ENCODE measurements at places on chromosomes 6 and 20. TPM values are rescaled to one million over a fixed set of nuclear protein-coding genes. Genes with fewer than 3 reads are reported as not detected.

DNA sequence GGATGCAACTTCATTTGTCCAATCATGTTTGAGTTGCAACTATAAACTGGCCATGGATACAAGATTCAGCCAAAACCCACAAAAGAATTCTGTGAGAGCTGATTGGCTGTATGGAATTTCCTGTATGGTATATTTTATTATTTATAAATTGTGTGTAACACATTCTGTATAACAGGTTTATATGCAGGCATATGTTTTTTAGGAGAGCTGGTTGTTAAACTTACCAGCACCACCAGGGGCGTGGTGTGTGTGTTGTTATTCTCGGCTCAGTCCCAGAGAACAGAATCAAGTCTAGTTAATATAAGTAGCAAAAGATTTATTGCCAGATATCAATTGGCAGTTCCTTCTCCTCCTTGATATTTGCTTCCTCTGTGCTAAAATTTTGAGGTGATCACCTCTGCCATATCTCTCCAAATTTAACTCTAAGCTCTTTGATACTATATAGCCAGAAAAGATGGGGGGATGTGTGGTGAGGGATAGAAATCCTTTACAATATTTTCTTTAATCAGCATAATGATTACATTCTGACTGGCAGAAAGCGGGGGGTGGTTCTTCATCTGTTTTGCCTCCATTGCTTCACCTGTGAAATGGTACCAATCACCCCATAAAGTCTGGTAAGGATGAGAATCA lies 22.9 kb downstream of the CNBD2 start:
- DNase-seq, result no peak

DNA sequence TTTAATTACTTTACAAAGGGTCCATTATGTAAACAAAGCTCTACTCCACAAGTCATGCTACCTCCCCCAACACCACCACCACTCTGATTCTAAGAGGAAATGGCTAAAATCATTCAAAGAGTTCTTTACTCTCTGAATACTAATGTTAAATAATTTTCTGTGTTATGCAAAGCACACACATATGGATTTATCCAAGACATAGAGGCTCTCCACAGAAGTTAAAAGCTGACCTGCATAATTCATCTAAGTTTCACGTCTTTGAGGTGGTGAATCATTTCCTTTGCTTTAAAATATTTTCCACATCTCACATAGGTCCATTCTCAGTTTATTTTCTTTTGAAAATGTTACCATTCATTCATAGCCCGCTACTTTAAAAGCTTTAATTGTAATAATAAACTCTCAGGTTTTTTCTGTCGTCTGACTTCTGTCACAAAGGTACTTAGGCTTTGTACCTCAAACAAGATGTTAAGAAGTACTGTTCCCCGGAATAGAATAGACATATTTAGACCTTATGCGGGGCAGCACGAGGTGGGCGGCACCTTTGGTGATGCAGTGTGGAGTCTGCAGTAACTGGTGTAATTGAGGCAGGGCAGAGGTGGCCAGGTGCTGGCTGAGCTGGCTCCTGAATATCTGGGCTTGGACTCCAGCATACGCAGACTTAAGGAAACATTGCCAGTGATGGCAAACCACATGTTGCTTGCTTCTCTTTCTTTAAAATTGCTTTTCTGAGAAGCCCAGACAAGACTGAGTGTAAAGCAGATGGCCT lies 55.8 kb downstream of the KIF6 start:
- no peak for DNase-seq

DNA sequence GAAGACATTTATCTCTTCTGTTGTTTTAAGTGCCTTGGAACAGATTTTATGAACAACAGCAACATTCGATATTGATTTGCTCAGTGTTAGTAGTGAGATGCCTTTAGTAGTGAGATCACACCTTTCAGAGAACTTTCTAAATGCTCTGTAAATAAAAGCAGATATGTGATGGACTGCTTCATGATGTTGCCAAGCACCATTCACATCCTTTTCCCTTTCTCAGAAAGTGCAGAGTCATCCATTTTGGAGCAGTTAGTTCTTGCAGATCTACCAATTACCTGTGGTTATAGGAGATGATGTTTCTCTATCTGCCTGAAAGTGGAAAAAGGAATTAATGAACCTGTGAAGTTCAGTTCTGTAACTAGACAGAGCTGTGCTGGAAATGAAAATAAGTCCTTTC lies 27.0 kb downstream of the CBFA2T2 start:
- no peak for DNase-seq

GRCh38 chr20:2244993-2245392 lies 50.8 kb upstream of the TGM3 start:
- DNase-seq, result no peak

- DNase-seq, result no peak
These were observed 32.2 kb upstream of the ARFGEF2 start for GRCh38 chr20:48889140-48889790.

- DNase-seq, result no peak
These were observed 72.3 kb downstream of the CARMIL1 start for GRCh38 chr6:25351485-25351884.

DNA sequence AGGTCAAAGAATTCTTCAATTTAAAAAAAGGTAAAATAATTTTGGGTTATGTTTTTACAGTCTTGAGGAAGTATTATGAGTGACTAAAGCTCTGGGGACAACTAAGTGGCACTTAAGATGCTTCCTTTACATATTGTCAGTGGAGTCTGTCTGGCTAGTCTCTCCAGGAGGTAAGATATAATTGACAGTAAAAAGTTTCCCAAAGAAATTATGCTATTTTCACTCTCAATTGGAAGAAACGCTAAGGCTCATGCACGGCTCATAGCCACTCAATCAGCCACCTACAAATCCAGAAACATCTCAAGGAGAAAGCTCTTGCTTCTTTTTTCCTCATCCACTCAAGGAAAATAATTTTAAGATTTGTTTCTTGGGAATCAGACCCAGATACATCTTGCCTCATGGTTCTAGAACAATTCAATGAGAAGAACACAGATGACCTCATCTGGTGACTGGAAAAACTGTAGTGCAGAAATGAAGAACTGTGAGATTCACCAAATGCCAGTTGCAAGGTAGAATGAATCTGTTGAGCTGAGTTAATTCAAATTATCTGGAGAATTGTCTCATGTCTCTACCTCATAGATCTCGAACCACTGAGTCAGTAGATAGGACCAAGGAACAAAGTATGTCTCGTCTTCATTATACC lies 252.9 kb downstream of the TPBG start:
- no peak for DNase-seq

- no peak for DNase-seq
These were observed 9.2 kb downstream of the SYNDIG1 start for GRCh38 chr20:24478584-24478983.

DNA sequence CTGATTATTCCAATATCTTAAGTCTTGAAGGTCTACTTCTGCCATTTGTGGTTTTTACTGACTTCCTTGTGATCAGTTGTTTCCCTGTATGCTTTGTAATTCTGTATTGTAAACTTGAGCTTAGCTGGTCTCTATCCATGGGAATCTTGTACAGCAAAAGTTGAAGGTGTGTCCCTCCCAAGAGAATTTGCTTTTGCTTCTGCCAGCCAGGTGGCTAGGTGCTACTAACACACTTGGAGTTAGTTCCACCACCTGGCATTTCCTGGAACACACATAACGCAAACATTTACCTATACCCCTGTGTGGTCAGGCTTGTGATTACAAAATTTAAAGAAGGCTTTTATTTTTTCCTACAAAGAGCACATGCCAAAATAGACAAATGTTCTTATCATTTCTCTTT lies 141.2 kb downstream of the GRM4 start:
- DNase-seq, result no peak

- DNase-seq, result no peak
These were observed 12.8 kb upstream of the EDN1 start for GRCh38 chr6:12277386-12277785.

DNA sequence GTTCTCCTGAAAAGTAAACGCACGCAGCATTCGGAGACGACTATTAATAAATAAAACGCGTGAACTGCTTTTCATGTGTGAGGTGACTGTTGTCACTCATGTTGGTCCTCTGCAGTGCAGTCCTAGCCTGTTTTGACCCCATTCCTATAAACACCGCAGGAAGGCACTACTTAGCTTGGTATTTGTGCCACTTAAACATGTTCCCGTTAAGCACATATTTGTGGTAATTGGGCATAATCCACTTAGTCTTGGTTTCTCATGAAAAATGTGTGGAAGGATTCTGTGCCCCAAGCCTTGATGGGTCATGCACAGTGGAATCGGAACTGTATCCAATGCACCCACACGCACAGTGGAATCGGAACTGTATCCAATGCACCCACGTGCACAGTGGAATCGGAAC lies 313.9 kb downstream of the THBS2 start:
- no peak for DNase-seq

GRCh38 chr6:14889611-14890593 lies 356.0 kb upstream of the JARID2 start:
- no peak for DNase-seq

DNA sequence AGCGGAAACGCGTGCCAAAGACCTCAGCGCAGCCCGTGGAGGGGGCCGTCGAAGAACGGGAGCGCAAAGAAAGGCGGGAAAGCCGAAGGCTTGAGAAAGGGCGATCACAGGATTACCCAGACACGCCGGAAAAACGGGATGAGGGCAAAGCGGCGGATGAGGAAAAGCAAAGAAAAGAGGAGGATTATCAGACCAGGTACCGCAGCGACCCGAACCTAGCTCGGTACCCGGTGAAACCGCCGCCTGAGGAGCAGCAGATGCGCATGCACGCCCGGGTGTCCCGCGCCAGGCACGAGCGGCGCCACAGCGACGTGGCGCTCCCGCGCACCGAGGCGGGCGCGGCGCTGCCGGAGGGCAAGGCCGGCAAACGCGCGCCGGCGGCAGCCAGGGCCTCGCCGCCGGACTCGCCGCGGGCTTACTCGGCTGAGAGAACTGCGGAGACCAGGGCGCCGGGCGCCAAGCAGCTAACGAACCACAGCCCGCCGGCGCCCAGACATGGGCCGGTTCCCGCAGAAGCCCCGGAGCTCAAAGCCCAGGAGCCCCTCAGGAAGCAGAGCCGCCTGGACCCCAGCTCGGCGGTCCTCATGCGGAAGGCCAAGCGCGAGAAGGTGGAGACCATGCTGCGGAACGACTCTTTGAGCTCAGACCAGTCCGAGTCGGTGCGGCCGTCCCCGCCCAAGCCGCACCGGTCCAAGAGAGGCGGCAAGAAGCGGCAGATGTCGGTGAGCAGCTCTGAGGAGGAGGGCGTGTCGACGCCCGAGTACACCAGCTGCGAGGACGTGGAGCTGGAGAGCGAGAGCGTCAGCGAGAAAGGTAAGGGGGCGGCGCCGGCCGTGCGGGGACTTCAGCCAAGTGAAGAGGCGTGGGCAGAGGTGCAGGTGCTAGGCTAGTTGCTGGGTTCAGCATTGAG lies 296.2 kb downstream of the RIMS1 start:
- peak; percentile 79 for DNase-seq

DNA sequence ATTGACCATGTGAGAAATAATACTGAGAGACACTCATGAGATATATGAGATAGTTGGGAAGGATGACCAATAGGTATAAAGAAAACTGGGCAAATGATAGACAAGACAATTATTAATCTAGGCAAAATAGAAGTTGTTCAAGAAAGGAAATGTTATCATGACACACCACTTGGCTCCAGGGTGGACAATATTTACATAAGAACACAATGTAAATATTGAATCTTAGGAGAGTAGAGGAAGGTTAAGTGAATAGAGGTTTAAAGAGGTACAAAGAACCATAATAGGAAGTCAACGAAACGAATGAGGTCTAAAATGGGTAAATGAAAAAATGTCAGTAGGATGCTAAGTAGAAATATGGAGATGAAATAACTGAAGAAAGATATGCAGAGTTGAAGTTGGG lies 126.5 kb downstream of the MBOAT1 start:
- DNase-seq, result no peak

DNA sequence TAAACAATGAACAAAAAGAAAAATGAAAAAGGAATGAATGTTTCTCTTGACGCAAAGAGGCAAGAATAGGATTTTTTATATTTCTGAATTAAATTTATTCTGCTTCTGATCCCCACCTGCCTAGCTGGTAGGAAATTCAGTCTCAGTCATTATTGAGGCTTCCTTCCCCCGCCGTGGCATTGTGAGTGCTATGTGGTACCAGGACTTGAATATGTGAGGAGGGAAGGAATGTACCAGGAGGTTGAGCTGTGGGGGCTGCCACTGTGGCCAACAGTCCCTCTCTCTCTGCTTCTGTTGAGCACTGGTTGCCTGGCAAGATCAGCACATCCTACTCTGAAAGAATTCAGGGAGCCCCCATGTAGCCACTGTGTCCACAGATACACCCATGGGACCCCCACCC lies 368.1 kb upstream of the JARID2 start:
- DNase-seq, result no peak

- DNase-seq, result no peak
These were observed 19.5 kb upstream of the IER3 start for GRCh38 chr6:30763618-30764489.

DNA sequence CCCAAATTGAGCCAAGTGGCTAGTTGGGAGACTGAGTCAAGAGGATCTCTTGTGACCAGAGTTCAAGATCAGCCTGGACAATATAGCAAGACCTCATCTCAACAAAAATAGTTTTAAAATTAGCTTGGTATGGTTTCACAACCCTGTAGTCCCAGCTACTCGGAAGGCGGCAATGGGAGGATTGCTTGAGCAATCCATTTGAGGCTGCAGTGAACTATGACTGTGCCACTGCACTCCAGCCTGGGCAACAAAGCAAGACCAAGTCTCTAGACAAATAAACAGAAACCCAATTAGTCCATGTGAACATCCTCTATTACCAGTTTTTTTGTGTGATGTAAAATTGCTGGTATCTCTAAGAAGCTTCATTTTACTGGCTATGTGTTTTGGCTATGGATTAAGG lies 106.2 kb downstream of the TULP4 start:
- DNase-seq, result no peak

DNA sequence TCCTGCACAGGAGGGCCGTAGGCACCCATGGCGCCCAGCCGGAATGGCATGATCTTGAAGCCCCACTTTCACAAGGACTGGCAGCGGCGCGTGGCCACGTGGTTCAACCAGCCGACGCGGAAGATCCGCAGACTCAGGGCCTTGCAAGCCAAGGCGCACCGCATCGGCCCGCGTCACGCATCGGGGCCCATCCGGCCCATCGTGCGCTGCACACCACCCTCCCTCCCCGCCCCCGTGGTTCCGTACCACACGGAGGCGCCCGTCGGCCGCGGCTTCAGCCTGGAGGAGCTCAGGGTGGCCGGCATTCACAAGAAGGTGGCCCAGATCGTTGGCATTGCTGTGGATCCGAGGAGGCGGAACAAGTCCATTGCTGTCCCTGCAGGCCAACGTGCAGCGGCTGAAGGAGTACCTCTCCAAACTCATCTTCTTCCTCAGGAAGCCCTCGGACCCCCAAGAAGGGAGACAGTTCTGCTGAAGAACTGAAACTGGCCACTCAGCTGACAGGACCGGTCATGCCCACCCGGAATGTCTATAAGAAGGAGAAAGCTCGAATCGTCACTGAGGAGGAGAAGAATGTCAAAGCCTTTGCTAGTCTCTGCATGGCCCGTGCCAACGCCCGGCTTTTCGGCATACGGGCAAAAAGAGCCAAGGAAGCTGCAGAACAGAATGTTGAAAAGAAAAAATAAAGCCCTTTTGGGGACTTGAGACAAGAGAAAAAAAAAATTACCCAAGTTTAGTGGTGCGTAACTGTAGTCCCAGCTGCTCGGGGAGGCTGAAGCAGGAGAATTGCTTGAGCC lies 9.9 kb upstream of the NCOA5 start:
- DNase-seq, result no peak

Gene SLA2
- not detected for total RNA-seq

Gene OPN5
- not detected for total RNA-seq

Gene PI16
- 0.15 TPM for total RNA-seq

Gene HDGFL1
- not detected for total RNA-seq

Gene HLA-DQA1
- not detected for total RNA-seq

Gene NKX2-2
- not detected for total RNA-seq

Gene SLC17A9
- total RNA-seq, result 0.24 TPM

Gene UBE2C
- 17.2 TPM for total RNA-seq

Gene IMPG1
- not detected for total RNA-seq

Gene C20orf204
- total RNA-seq, result 0.97 TPM

Gene PTPRT
- not detected for total RNA-seq

Gene ACTL10
- 2.3 TPM for total RNA-seq

Measured in chondrocyte (in vitro differentiated cells).